NCI-H1436 treated with DMSO at 0.1 percent for 48 hours (cell line): ENCODE measurements at places on chromosomes 2 and 18.

GRCh38 chr2:34979148-34979547 lies 1376.4 kb upstream of the CRIM1 start:
- no peak for DNase-seq

DNA sequence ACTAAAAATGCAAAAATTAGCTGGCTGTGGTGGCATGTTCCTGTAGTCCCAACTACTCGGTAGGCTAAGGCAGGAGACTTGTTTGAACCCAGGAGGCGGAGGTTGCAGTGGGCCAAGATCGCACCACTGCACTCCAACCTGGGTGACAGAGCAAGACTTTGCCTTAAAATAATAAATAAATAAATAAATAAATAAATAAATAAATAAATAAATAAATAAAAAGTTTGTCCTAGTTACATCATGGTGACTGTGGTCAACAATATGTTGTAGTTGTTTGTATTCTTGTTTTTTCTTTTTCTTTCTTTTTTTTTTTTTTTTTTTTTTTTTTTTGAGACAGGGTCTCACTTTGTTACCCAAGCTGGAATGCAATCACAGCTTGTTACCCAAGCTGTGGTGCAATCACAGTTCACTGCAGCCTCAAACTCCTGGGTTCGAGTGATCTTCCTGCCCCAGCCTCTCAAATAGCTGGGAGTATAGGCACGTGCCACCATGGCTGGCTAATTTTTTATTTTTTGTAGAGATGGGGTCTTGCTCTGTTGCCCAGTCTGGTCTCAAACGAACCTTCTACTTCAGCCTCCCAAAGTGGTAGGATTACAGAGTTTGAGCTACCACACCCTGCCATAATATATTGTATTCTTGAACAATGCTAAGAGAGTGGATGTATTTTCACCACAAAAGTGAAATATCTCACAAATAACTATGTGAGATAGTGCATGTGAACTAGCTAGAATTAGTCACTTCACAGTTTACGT lies 185.0 kb downstream of the PHLPP1 start:
- no peak for DNase-seq

- no peak for DNase-seq
Measured at GRCh38 chr2:43605851-43606250, 10.0 kb upstream of the THADA start.

DNA sequence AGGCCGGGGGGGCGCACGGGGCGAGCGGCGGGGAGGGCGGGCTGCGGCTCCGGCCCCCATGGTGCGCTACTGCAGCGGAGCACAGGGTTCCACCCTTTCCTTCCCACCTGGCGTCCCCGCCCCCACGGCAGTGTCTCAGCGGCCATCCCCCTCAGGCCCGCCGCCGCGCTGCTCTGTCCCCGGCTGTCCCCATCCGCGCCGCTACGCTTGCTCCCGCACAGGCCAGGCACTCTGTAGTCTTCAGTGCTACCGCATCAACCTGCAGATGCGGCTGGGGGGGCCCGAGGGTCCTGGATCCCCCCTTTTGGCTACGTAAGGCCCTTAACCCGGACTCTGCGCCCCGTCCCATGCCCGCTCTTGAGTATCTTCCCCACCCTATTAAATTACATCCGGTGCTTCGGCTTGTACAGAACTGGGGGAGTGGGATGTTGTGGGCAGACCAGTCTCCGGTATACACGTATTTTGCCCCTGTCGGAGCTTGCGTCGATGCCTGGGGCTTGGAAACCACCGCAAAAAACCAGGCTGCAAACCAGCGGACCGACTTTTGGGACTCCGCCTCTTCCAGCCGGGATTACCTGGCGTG lies 598 bp upstream of the WBP1 start:
- no peak for DNase-seq

GRCh38 chr2:44549099-44549471 lies 187.3 kb downstream of the CAMKMT start:
- DNase-seq = no peak

DNA sequence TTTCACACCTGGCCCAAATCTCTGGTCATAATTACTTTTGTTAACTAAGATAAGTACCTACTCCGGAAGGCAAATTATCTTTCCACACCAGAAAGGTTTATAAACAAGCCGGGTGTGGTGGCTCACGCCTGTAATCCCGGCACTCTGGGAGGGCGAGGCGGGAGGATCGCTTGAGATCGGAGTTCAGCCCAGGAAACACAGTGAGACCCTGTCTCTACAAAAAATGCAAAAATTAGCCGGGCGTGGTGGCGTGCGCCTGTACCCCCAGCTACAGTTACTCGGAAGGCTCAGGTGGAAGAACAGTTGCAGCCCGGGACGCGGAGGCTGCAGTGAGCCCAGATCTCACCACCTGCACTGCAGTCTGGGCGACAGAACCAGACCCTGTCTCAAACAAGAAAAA lies 2.1 kb downstream of the PUM2 start:
- DNase-seq = no peak

DNA sequence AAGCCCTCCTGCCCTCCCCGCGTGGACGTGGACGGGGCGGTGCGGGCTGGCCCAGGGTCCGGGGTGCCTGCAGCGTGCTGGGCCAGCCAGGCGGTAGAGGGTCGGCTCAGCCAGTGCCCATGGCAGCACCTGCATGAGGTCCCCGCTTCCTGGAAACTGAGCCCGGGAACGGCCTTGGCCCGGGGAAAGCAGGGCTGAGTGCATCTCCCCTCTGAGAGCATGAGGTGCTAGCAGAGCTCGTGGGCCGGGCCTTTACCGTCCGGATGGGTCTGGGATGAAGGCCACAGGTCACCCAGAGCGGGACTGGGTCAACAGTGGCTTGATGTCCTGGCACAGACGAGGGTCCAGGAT lies 39.8 kb downstream of the TSHZ1 start:
- no peak for DNase-seq

GRCh38 chr2:75792146-75792545 lies 81.4 kb upstream of the GCFC2 start:
- DNase-seq = no peak

DNA sequence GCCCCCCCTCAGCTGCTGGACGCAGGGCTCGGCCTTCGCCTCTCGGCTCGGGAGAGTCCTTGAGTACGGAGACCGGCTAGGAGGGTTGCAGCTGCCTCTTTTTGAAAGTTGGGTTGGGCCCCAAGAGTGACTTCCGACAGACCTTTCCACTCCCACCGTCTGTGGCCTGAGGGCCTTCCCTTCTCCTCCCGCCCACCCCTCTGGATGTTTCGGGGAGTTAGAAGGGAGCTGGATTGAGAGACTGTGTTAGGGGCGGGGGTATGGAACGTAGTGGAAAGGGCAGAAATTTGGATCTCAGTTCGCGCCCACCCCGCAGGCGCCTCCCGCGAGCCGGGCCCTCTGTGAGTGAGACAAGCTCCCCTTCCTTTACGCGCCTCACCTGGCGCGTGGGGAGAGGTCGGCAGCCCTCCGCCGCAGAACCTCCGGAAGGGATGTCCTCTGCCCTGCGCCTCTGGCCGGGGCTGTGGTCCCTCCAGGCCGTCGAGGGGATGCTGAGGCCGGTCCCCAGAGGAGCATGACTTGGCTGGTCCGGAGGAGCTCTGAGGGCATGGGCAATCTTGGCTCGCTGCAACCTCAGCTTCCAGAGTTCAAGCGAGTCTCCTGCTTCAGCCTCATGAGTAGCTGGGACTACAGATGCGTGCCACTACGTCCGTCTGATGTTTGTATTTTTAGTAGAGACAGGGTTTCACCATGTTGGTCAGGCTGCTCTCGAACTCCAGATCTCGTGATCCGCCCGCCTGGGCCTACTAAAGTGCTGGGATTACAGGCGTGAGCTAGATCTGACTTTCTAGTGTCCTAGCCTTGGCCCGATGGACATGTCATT lies 15.9 kb downstream of the C2orf74 start:
- DNase-seq = no peak

GRCh38 chr2:200077210-200077650 lies 121.8 kb downstream of the MAIP1 start:
- no peak for DNase-seq

GRCh38 chr2:15745907-15746702 lies 154.4 kb downstream of the DDX1 start:
- no peak for DNase-seq

- DNase-seq = peak; percentile 55
Measured at GRCh38 chr18:67135981-67136380, 380.5 kb downstream of the DSEL start.

- no peak for DNase-seq
Measured at GRCh38 chr2:112065966-112066365, 10.9 kb downstream of the TMEM87B start.

DNA sequence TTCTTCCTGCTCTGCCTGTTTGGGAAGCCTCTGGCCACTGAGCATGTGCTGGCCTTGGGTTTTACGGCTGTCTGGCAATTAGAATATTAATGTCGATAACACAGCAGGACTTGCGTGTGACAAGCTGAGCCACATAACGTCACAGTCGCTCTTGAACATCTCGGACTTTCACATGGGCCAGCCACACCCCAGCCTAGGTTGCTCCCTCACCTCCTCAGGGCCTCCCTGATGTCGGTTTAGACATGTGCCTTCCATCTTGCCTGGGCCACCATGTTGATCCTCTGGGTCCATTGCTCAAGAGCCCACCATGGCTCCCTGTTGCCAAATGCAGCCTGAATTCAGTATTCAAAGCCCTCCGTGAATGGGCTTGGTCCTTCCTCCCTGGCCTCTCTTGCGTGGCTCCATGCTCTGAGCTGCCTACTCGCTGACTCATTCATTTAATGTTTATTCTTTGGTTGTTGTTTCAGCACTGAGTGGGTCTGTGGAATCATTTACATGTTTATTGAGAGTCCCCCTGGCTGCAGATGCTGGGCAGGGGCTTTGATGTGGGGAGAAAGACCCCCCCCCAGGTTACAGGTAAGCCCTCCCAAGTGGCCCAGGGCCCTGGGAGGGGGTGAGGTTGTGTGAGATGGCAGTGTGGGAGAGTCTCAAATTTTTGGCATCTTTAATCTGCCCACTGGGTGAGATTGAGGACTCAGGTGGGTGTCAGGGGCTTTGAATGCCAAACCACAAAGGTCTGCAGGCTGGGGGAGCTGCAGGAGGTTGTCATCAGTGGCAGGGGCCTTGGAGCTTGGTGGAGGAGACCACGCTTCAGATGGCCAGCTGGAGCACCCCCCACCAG lies 62.0 kb downstream of the ODC1 start:
- no peak for DNase-seq

DNA sequence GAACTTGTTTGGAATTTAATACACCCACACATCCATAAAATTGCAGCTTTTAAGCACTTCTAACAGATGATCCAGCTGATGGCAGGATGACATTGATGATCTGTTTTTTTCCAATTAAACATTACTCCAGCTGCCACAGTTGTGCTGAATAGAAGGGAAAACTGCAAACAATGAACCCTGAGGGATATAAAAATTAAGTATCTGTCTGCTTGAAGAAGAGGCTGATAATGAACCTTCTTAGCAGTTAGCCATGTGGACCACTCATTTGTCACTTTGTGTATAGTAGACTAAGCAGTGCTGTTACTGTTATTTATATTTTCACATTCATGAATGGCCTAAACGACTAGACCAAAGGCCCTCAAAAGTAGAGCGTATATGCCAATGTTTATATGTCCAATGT lies 1201.0 kb upstream of the LRRTM1 start:
- DNase-seq = no peak

DNA sequence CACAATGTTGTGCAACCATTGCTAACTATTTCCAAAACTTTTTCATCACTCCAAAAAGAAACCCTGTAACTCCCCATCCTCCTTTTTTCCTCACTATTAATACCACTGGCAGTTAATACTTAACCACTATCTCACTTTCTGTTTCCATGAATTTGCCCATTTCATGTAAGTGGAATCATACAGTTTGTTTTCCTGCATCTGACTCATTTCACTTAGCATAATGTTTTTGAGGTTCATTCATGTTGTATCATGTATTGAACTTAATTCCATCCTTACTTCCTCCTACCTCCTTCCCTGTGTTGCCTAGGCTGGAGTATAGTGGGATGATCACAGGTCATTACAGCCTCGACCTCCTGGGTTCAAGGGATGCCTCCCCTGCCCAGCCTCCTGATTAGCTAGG lies 68.3 kb downstream of the FAM117B start:
- DNase-seq = no peak

DNA sequence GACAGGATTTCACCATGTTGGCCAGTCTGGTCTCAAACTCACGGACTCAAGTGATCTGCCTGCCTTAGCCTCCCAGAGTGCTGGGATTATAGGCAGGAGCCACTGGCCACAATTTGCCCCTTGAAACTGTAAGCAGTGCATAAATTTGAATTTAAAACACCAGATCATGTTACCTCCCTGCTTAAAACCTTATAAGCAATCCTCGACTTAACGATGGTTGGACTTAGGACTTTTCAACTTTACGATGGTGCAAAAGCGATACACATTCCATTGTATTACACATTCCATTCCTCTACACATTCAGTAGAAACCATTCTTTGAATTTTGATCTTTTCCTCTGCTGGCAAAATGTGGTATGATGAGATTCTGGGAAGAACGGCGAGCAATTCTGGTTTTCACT lies 23.2 kb upstream of the EFR3B start:
- no peak for DNase-seq

- no peak for DNase-seq
Measured at GRCh38 chr2:216845426-216845825, 14.4 kb downstream of the TNP1 start.

GRCh38 chr2:180980106-180980942 lies at the start of gene UBE2E3:
Gene UBE2E3 (plus strand): TSS chr2:180980605. CDS start chr2:180982043, 1,438 bp downstream.
- DNase-seq = no peak

DNA sequence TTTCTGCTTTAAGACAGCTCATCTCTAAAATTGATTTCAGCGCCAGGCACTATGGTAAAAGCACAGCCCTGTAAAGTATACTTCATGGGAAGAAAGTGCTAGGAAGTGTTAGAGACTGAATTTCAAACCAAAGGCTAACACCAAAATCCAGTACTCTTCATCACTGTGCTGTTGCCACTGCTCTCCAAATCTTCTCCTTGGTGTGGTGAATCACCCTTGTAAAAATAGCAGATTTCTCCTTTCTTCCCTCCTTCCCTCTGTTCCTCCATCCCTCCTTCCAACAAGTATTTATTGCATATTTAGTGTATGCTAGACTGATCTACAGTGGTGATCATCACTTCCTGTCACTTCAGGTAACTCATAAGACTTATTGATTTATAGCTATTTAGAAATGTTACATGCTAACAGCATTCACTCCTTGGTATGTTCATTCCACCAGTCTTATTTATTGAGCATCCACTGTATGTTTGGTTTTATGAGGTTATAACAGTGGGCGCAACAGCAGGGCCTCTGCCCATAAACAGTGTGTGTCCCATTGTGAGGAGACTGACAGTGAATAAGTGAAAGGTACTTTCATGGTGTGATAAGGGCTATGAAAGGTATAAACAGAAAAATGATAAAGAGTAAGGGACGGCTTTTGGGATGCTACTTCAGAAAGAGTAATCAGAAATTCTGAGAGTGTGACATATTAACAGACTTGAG lies 20.0 kb downstream of the KDM3A start:
- no peak for DNase-seq

- DNase-seq = no peak
Measured at GRCh38 chr18:56559044-56559443, 79.3 kb downstream of the TXNL1 start.

- no peak for DNase-seq
Measured at GRCh38 chr2:73614105-73614504, 28.1 kb downstream of the NAT8 start.

GRCh38 chr2:215685238-215685990 lies 249.5 kb upstream of the FN1 start:
- DNase-seq = no peak

- DNase-seq = no peak
Measured at GRCh38 chr2:35989503-35989902, 366.1 kb upstream of the CRIM1 start.
